ENCODE measurements at places on chromosomes 2 and 18. TPM values are rescaled to one million over a fixed set of nuclear protein-coding genes. Genes with fewer than 3 reads are reported as not detected.

DNA sequence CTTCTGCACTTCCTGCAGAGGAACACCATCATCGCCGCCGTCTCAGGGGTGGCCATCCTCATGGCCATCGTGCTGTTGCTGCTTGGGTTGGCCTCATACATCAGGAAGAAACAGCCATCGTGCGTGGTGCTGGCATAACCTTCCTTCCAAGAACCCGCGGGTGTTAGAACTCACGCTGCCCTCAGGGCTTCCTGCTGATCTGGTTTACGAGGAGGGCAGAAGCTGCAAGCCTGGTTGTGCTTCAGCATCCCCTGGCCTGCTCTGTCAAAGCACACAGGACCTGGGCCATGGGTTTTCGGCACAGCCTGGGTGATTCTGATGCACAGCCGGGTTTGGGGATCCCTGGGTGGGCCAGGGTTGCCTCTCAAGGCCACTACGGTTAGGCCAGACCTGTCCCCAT is 12.2 kb upstream of the ZAP70 start:
- H3K27me3 ChIP-seq = no peaks in the 10 kb centered on the region
- no peaks in the 10 kb centered on the region for H3K4me1 ChIP-seq
- DNase-seq = no peak
- H3K36me3 ChIP-seq = no peaks in the 10 kb centered on the region

Gene CLEC4F
- not detected for total RNA-seq

Gene SLC8A1
- 22.8 TPM for total RNA-seq

Gene DSC3
- 0.14 TPM for total RNA-seq

DNA sequence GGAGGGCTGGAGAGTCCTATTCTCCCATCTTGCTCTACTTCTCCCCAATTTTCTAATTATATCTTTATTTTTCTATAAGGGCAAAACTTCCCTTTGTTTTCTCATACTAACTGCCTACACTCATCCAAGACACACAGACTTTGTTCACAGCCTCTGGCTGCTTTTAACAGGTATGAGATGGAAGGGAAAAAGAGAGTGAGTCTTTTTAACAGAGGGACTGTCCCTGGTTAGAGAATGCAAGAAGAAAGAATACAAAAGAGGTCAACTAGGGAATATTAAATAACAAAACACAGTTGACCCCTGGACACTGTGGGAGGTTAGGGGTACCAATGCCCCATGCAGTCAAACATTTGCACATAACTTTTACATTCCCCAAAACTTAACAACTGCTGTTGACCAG is 41.8 kb downstream of the SP100 start:
- no peak overlapping the region for H3K4me3 ChIP-seq
- no peak overlapping the region for H3K27ac ChIP-seq
- no peaks in the 10 kb centered on the region for H3K27me3 ChIP-seq
- H3K36me3 ChIP-seq = peaks cover 49% of the 10 kb centered on the region

- no peaks in the 10 kb centered on the region for H3K36me3 ChIP-seq
- no peaks in the 10 kb centered on the region for H3K4me1 ChIP-seq
- no peak overlapping the region for H3K27ac ChIP-seq
- H3K4me3 ChIP-seq = no peak overlapping the region
Observed at GRCh38 chr2:133953524-133953923, 300.3 kb upstream of the MGAT5 start.

Gene SPDYA
- 1.00 TPM for total RNA-seq
